ENCODE measurements at places on chromosomes 7 and 10.

GRCh38 chr10:101226491-101227428 is 2.5 kb downstream of the LBX1 start:
- DNase-seq = no peak

DNA sequence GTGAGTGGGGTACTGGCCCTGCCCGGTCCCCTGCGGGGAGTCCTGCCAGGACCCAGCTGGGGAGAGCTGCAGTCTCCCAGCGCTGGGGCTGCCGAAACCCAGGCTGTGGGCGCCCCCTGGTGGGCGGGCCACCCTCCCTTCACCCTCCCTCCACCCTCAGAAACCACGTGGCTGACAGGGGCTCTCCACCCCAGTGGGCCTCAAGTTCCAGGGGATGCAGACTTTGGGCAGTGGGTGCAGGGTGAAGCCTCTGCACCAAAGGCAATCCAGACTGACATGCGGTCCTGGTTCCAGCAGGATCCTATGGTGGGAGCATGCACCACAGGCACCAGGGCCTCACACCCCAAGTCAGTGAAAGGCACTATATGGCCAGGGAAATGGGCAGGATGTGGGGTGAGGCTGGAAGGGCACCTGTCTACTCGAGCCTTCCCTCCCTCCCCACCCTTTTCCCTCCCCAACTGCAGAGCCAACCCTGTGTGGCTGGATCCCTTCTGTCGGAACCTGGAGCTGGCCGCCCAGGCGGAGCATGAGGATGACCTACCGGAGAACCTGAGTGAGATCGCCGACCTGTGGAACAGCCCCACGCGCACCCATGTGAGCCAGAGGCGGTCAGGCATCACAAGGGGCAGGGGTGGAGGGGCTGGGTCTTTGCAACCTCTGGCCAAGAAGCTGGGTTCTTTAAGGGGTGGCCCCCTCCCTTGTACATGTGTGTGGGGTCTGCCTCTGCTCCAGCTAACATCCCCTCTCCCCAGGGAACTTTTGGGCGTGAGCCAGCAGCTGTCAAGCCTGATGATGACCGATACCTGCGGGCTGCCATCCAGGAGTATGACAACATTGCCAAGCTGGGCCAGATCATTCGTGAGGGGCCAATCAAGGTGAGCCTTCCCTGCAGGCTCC is 38.8 kb downstream of the PSAP start:
- no peak for DNase-seq

GRCh38 chr7:33091641-33092191 is 17.5 kb downstream of the RP9 start:
- DNase-seq = no peak

- DNase-seq = no peak
Observed at GRCh38 chr10:51689536-51689935, 9.9 kb downstream of the CSTF2T start.

DNA sequence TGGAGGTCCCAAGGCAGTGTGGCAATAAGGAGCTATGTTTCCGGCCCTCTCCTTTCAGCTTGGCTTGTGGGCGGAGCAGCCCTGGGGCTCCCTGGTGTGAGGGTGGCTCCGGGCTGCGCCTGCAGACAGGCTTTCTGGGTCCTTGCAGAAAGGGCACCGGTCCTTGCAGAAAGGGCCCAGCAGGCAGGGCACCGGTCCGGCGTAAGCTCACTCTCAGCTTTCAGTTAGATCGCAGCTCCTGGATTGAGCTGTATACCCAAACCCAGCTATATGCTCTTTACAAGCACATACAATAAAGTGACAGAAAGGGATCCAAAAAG is 293.8 kb upstream of the SHH start:
- DNase-seq = no peak

DNA sequence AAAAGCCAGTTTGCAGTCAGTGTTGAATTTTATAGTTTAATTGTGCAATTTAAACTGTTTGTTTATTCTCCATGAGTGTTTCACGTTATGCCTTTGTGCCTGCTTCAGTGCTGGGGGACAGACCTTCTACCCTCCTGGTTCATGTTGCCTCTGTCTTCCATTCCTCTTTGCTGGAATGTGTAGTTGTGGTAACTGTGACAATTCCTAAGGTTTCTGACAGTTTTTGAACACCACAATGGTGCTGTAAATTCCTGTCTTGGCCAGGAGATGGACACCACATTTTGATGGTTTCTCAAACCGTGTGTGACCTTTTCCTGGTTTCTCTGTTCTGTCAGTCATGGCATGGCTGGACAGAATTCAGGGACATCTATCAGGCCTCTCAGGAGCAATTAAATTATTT is 201.7 kb downstream of the BICC1 start:
- no peak for DNase-seq

GRCh38 chr10:103244666-103245271 is 918 bp upstream of the RPEL1 start:
- peak; percentile 32 for DNase-seq

DNA sequence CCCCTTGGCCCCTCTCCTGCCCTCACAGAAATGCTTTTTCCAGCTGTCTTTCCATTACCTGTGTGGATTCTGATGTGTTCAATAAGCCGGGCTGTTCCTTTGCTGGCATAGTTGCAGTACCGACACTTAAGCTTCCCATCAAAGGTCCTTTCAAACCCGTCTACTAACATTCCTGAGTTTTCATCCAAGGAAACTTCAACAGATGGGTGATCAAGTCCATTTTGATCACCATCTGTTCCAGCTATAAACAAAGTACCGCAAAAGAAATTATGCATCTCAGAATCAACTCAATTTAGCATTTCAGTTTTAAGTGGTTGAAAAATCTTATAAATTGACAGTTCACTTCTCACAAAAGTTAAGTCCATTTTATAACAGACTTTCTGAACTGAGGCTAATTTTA is 12.7 kb downstream of the IKZF5 start:
- DNase-seq = no peak

DNA sequence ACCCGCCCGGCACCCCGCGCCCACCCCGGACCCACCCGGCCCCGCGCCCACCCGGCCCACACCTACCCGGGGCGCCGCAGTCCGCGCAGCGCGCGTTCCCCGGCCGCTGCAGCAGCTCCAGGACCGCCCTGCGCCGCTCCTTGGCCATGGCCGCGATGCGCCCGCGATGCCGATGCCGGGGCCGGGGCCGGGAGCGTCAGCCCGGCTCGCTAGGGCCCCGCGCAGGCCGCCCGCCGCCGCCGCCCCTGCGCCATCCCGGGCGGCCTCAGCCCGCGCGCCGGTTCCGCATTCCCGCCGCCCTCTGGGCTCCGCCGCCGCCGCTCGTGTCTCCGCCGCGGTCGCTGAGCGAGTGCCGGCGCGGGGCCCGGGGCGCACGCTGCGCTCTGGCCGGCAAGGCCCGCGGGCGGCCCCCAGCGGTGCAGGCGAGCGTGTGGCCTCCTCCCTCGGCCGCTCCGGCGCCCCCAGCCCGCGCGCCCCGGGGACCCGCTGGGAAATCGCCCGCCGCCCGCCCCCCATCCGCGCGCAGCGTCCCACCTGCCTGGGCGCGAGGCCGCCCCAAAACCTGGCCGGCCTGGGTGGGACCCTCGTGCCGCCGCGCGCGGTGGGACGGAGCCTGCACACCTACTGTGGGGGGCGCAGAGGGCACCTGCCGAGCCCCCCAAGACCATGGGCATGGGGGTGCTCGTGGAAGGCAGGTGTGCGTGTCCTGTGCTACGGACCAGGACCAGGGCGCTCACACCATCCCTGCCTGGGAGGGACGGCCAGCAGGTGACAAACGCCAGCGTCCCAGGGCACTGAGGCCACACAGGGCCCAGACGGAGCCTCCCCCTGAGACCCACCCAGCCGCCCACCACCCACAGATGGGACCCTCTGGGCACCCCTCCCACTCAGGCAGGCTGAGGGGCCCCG is at the start of gene ADAP1:
Gene ADAP1 (minus strand): TSS at position 351 of the 909 bp plus-strand sequence. CDS start 203 bp downstream, at position 148.
- no peak for DNase-seq

DNA sequence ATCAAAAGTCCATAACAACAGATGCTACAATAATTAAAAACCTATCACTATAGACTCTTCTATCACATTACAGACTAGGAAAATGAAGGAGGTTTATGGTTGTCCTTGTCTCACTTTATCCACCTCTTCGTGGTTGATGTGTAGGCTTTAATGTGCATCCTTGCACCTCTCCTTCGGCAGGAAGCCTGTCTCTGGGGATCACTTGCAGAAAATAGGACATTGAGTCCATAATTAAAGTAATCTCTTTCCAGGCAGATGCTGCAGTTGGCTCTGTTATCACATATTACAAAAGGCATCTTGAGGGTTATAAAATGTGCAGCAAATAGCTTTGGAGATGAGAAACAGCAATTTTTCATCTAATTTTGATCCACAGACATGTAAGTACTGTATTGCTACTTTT is 168.4 kb downstream of the RELN start:
- no peak for DNase-seq

- no peak for DNase-seq
Observed at GRCh38 chr7:111256391-111256790, 165.5 kb downstream of the LRRN3 start.
